Ovary (tissue), 10 donors: ENCODE measurements at places on chromosomes 4 and X. TPM values are rescaled to one million over a fixed set of nuclear protein-coding genes. Genes with fewer than 3 reads are reported as not detected.

The BEX2 gene
- 55.9 TPM for polyA plus RNA-seq

The DNASE1L1 gene
- 13.0 TPM for polyA plus RNA-seq

The ZMAT1 gene
- 16.4 TPM for polyA plus RNA-seq

The MAGEC1 gene
- 0.05 TPM for polyA plus RNA-seq

The SSX2B gene
- not detected for polyA plus RNA-seq

The HOPX gene
- polyA plus RNA-seq, result 8.8 TPM

The HCFC1 gene
- polyA plus RNA-seq, result 13.3 TPM

The FAM156B gene
- 2.2 TPM for polyA plus RNA-seq

The SLC26A1 gene
- 0.28 TPM for polyA plus RNA-seq

The SHROOM3 gene
- polyA plus RNA-seq, result 0.80 TPM
